ENCODE measurements at places on chromosomes 13 and 19. TPM values are rescaled to one million over a fixed set of nuclear protein-coding genes. Genes with fewer than 3 reads are reported as not detected.

ATP4A gene
- total RNA-seq, result 0.16 TPM

- no peaks in the 10 kb centered on the region for H3K36me3 ChIP-seq
- peaks cover 9% of the 10 kb centered on the region for H3K4me1 ChIP-seq
- H3K27ac ChIP-seq, result no peak overlapping the region
- no peak overlapping the region for H3K4me3 ChIP-seq
- no peak for DNase-seq
These were observed 206.7 kb upstream of the RFC3 start for GRCh38 chr13:33611121-33611805.

GRCh38 chr19:47419030-47419783 is at the start of gene MEIS3:
Gene MEIS3 (minus strand): TSS chr19:47419527. CDS start chr19:47419081, 446 bp downstream.
- H3K4me3 ChIP-seq, result no peak within 1 kb of the TSS
- H3K4me1 ChIP-seq, result no peaks in the 10 kb centered on the region
- no peaks in the 10 kb centered on the region for H3K36me3 ChIP-seq
- H3K27me3 ChIP-seq, result peaks cover 17% of the 10 kb centered on the region

GRCh38 chr19:7783991-7784423 is 21.0 kb downstream of the CLEC4M start:
- no peaks in the 10 kb centered on the region for H3K4me1 ChIP-seq
- H3K36me3 ChIP-seq, result no peaks in the 10 kb centered on the region
- H3K27ac ChIP-seq, result no peak overlapping the region
- no peak overlapping the region for H3K4me3 ChIP-seq
- DNase-seq, result no peak
